ENCODE measurements at places on chromosomes 1 and 21.

- DNase-seq: no peak
Observed at GRCh38 chr1:244339776-244340175, 111.9 kb downstream of the ADSS2 start.

GRCh38 chr1:226558036-226558650 is 9.6 kb downstream of the STUM start:
- DNase-seq: no peak

- no peak for DNase-seq
Observed at GRCh38 chr1:190277107-190277506, 200.6 kb downstream of the BRINP3 start.

- DNase-seq: no peak
Observed at GRCh38 chr1:9746651-9747050, 77.1 kb downstream of the CLSTN1 start.

- DNase-seq: no peak
Observed at GRCh38 chr1:28456078-28456477, 49.8 kb upstream of the RCC1 start.

DNA sequence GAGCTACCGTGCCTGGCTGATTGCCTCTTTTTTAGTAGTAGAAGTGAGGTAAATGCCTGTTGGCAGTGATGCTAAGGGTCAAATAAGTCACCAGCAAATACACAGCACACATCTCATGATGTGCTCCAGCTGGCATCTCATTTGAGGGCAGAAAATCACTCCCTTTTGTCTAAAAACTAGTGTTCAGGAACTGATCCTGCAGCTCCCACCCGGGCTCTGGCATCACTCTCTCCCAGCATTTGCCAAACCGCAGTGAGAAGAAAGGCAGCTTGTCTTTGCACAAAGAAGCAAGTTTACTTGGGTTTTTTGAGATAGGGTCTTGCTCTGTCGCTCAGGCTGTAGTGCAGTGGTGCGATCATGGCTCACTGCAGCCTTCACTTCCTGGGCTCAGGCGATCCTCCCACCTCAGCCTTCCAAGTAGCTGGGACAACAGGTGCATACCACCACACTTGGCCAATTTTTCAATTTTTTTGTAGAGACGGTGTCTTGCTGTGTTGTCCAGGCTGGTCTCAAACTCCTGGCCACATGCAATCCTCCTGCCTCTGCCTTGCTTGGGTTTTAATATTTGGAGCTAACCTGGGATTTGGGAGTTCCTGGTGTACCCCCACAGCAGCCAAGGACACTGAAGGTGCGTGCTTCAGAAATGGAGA is 4.1 kb downstream of the RBP7 start:
- DNase-seq: no peak

DNA sequence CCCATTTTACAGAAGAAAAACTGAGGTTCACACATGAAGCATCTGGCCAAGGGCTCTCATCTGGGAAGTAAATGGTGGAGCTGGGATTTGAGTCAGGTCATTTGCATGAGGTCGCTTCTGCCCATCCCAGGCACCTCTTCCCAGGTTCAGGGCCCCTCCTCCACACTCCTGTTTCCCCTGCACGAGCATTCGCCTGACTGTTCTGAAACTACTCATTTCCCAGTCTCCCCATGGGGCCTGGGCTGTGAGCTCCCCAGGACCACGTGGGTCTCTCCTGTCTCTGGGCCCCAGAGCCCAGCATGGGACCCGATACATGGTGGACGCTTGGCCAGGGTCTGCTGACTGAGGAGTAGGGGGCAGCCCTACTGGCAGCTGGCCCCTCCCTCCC is 360.8 kb downstream of the MATN1 start:
- DNase-seq: no peak

DNA sequence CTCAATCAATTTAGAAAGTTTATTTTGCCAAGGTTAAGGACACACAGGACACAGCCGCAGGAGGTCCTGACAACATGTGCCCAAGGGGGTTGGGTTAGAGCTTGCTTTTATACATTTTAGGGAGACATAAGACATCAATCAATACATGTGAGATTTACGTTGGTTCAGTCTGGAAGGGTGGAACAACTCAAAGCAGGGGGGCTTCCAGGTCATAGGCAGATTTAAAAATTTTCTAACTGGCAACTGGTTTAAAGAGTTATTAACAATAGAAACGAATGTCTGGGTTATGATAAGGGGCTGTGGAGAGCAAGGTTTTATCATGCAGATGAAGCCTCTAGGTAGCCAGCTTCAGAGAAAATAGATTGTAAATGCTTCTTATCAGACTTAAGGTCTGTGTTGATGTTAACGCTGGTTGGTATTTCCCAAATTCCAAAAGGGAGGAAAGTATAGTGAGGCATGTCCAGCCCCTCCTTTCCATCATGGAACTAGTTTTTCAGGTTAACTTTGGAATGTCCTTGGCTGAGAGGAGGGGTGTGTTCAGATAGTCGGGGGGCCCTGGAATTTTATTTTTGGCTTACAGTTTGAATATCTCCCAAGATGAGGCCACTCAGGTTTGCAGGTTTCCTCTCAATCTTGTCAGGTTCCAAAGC is 31.0 kb upstream of the TGFBR3 start:
- no peak for DNase-seq

Data from SJCRH30 (cell line).